ENCODE measurements at places on chromosomes 1 and 21.

DNA sequence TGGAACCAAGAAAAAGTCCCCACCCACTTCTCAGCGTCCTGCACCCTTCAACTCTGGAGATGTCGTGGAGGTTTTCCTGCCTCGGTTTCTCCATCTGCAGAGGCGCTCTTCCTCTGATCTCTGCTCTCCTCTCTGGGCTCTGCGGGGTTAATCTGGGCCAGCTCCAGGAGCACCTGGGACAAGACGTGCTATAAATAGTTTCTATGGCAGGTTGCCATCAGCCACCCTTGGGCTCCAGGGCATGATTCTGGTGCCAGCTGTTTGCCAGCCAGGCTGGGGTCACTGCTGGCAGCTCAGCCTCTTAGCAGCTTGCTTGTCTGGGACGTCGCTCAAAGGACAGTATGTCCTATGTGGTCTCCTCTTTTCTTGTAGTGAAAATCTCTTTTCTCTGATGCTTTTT lies 137.1 kb downstream of the ACTL8 start:
- DNase-seq = no peak

DNA sequence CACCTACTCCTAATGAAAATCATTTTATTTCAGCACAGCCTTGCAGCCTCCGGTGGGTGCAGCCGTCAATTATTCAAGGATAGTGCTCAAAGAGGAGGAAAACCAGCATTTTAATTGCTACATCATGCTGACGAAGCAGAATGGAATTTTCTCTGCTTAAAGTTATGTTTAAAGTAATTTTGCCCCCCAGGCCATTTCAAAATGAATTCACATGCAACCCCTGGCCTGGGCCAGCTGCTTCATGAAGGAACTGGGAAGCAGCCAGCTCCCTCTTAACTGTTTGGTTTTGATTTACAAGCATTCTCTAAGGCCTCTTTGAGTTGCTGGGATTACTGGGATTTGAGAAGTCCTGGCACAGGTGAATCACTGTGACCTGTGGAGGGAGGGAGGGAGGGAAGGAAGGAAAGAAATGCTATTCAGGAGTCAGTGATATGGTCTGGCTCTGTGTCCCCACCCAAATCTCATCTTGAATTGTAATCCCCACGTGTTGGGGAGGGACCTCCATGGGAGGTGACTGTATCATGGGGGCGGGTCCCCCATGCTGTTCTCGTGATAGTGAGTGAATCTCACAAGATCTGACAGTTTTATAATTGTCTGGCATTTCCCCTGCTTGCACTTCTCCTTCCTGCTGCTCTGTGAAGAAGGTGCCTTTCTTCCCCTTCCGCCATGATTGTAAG lies 66.0 kb downstream of the PGBD5 start:
- DNase-seq = no peak

GRCh38 chr1:51622455-51622913 lies 5.6 kb downstream of the OSBPL9 start:
- peak; percentile 16 for DNase-seq

DNA sequence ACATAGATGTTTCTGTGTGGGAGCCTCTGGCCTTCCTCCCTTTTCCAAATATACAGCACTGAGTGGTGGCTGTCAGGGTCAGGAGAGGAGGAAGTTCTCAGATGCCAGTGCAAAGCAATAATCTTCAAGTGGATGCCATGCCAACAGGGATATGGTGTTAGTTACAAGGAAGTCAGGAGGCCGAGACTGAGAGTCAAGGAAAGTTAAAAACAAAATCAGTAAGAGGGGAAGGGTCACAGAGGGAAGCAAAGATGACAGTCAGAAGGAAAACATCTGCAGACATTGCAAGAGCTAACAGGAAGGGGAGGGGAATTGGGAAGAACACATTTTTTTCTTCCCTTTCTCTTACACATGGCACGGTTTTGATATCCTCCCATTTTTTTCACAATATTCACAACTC lies 691.4 kb downstream of the ADGRL2 start:
- DNase-seq = no peak

GRCh38 chr1:31511848-31512615 lies 64.3 kb upstream of the TINAGL1 start:
- no peak for DNase-seq

DNA sequence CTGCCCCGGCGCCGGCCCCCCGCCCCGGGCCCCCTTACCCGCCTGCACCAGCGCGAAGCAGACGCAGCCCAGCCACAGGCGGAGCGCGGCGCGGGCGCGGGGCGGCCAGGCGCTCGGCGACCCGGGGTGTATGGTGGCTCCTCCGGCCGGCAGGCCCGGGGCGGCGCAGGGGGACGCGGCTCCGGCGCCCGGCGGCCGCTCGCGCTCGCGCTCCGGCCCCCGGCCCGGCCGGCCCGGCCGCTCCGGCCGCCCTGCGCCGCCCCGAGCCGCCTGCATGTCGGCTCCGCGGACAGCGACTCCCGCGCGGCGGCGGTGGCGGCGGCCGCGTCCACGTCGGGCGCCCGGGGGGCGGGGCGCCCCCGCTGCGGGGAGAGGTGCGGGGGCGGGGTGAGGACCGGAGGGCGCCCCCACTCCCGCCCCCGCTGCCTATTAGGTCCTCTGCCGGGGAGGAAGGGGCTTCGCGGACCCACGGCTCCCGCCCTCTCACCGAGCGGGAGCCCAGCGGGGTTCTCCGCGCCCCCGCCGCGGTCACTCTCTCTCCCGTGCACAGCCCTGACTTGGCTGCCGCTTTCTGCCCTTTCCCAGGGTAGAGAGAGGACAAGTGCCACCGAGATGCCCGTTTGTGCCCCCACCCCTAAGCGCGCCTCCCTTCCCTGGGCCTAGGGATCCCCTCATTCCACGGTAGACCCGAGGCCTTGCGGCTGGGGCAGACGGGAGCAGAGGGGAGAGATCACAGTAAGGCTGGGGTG lies at the start of gene FNDC5:
FNDC5 (minus strand) TSS at position 298 of the 749 bp plus-strand sequence.
- no peak for DNase-seq

- no peak for DNase-seq
These were observed 37.0 kb downstream of the SERBP1 start for GRCh38 chr1:67393240-67393639.

DNA sequence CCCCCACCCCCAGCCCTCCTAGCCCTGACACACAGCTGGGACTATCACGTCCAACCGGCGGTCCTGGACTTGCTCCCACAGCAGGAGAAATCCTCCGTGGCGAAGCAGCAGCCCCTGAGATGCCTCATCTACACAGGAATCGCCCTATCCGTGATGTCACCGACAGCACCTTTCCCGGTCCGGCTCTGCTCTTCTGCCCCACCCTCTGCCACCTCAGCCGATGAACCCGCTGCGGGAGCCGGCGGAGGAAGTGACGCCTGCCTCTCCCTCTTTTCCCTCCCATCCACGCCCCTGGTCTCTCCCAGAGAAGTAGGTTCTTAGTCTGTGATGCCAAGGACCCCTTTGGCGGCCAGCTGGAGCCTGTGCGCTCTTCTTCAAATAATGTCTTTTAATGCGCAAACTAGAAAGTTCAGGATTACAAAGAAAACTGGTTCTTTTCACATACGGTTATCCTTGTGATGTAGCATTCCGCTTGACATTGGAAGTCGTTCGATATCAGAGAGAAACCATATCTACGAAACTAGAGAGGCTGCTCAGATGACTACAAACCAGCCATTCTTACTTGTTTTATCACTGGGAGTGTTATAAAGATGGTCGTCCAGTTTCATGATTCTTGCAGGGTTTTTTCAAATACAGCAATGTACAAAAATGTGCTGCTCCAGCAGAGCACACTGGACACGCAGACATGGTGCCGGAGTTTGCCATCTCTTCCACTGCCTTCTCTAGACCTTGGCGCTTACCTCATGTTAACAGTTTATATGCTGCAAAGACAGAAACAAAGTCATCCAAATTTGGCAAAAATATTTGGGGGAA lies 120.3 kb downstream of the PPIAL4G start:
- peak; percentile 32 for DNase-seq

DNA sequence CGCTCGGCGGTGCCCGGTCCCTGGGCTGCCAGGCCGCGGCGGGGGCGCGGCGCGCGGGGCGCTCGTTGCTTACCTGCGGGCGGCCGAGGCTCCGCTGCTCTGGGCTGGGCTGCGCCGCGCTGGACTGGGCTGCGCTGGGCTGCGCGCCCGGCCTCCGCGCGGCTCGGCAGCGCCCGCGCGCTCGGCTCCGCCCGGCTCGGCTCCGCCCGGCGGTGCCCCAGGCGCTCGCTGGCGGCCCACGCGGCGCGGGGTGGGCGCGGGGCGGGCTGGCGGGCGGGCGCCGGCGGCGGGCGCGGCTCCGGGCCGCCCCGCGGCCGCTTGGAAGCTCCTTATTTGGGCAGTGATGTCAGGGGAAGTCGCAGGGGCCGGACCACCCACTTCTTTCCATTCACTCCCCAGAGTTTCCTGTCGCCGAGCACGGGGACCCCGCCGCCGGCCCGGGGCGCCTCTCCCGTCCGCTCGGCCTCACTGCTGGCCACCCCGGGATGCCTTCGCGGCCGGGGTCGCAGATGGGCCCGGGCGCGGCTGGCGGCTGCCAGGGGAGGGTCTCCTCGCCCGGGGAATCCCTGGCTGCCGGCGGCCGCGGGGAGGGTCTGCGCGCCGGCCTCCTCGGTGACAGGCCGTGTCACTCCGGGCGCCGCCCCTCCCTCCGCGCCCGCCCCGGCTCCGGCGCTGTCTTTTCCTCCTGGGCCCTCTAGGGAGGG lies 177.7 kb upstream of the EDN2 start:
- DNase-seq = peak; percentile 71

DNA sequence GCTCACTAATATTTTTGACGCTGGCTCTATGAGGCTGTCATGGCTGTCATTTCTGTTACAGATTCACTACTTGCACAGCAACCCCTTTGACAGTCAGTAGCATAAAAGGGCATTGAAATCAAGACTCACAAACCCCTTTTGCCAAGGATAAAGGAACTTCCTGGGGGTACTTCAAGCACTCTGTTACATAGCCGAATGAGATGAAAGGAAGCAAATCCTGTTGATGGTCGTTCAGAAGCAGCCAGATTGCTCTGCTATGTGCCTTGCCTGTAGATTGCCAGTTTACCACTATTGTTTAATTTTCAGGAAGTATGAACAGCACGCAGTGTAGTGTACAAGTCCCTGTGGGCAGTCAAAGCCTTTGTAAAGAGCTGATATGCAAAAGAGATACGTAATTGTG lies 296.2 kb downstream of the LRRIQ3 start:
- no peak for DNase-seq

- DNase-seq = no peak
These were observed 8.7 kb downstream of the AGPAT3 start for GRCh38 chr21:43873673-43874072.

- DNase-seq = no peak
These were observed 533.6 kb downstream of the PTPRC start for GRCh38 chr1:199172171-199173124.

GRCh38 chr1:15722411-15722810 lies 13.6 kb upstream of the SLC25A34 start:
- no peak for DNase-seq

GRCh38 chr1:1065265-1065939 lies 8.7 kb downstream of the RNF223 start:
- DNase-seq = no peak

DNA sequence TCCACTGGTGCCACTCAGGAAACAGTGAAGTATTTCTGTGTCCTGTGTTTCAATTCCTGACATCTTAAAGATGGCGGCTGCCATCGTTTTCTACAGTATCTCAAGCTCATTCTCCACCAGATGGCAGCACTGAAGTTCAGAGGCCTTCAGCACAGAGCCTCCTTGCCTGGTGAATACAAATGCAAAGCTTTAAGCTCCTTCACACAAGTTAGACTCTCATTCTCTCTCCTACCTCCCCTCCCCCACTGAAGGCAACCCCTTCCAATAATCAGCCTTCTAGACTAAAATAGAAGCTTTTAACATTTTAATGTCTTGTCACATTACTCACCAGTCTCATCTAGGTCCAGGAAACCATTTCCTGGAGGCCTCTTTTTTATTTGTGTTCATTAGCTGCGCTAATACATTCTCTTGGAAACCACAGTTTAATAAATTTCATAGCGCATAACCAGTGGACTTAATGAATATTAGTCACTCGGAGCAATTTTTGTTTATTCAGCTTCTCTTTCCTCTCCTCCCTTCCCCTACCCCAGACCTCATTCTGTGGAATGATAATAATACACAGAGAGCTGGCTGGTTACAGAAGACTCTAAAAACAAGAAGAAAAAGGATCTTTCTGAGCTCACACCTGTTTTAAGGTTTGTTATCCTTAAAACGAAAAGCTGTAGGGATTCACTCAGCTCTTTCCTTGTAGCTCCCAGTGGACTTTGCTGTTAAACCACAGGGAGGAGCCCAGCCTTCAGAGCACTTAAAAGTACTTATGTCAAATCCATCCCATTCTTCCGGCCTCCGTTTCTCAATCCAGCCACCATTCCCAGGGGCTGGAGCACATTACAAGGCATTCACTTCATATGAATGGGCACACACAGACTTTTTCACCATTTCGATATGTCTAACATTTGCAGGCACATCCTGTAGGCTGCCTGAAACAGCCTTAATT lies 384.9 kb downstream of the HLX start:
- no peak for DNase-seq

Measured in 8988T (cell line).